Left hindlimb (tissue), 1 donor: ENCODE measurements at places on chromosomes 16 and 17.

DNA sequence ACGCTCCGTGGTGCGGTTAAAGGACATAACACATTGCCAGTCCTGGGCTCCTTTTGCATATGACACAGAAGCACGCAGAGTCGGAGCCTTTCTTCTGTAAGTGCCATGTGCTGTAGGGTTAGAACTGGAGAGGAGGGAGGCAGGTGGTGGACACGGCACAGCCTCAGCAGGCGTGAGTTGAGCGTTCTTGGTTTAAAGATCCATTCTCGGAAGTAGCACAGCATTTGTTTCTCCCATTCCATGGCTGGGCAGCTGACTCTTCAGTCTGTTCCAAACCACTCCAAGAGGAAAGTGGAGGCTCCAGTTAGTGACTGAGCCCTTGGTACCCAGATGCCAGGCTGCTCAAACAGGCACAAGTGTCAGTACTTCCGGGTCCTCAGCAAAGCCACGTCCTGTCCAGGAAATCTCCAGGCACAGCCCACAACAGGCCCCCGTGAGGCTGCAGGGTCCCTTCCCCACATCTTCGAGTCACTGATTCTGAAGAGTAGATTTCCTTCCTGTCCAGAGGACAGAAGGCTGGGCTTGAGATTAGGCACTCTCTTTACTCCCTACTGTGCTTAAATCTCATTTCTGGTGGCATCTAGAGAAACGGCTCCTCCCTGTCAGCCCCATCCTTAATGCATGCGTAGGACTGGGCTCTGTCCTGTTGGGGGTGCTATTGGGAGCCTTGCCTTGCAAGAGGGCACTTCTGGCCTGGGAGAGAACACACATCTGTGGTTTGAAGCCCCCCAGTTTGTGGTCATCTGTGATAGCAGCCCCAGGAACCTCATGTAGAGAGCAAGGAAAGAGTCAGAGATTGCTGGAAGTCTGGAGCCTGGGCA, 39.6 kb upstream of the NAT9 start:
- DNase-seq: no peak

GRCh38 chr17:63434951-63435571, 11.0 kb downstream of the CYB561 start:
- no peak for DNase-seq

DNA sequence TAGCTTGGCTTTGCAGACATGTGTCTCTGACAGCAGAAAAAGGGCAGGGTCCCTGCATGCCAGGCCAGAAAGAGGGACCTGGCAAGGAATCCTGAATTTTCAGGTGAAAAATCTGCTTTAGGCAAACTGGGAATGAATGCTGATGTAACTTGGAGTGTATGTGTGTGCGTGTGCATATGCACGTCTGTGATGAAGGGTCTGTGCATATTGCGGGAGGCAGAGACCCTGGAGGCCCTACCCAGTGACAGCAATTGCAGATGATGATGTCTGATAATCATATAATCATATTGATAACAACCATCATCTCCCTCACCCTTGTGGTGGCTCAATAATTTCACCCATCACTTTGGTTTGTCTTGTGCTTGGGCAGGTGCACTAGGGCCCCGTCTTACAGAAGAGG, 80.7 kb upstream of the SDK2 start:
- no peak for DNase-seq

DNA sequence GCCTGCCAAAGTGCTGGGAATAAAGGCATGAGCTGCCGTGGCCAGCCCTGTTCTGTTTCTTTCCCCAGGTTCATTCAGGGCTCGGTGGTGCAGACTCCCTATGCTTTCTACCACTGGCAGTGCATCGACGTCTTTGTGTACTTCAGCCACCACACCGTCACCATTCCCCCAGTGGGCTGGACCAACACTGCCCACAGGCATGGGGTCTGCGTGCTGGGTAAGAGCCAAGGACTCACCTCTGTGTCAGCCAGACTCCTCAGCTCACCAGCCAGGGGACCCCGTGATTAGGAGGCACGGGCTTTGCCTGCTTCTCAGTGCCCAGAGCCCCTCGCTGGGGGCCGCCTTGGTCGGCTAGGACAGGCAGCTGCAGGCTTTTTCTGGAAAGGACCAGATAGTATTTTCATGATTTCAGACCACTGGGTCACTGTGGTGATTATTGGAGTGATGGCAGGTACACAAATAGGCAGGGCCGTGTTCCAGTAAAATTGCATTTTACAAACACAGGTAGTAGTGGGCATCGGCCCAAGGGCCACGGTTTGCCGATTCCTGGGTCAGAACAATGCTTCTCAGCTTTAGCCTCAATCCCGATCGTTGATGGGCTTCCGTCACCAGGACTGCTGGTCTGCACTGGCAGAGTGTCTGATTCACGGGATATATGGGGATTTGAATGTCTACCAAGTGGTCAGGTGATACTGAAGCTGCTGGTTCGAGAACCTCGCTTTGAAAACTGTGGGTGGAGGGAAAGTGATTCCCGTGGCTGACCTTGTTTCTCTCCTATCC, 5.0 kb downstream of the ENGASE start:
- DNase-seq: peak; percentile 3

DNA sequence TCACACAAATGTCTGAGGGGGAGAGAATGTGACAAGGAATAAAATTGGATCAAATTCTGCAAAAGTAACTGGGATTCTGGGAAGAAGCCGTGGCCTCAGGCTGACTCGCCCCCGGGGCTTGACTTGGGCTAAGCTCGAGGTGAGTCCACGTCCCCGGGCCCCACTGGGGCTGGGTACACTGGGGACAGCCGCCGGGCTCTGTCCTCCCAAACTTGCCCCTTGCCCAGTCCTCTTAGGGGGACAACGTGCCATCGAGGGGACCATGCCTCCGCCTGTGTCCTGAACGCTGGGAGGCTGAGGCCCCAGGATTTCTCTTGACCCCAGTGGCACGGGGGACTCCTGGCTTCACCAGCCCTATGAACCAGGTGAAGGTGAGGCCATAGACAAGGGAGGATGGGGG, 21.1 kb downstream of the DOC2B start:
- no peak for DNase-seq

DNA sequence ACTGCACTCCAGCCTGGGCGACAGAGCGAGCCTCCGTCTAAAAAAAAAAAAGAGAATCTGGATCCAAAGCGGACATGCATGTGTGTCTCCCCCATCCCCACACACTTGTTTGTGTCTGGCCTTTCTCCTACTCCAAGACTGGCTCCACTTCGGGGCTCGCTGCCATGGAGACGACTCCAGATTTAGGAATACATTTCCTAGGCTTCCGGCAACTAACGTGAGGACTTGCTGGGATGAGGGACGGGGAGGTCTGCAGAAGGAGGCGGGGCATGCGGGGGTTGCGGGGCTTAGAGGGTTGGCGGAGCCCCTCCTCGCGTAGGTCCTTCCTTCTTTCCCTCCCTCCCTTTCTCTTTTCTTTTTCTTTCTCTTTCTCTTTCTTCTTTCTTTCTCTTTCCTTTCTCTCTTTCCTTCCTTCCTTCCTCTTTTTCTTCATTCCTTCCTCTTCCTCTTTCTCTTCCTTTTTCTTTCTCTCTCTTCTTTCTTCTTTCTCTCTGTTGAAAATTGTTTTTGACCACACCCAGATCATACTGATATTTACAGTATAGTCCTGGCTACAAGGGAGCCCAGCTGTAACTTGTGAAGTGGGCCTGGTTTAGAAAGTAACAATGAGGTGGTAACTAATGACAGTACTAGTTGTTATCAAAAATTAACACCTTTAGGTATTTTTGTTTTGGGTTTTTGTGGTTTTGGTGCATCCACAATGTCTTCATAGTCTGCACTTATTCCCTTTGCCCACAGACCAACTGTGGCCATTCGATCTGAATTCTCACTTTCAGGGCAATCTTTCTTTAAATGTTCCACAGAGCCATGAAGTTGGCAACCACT, 25.2 kb downstream of the MIS12 start:
- DNase-seq: peak; percentile 68
